Right atrium auricular region (tissue), 2 donors: ENCODE measurements at places on chromosomes 11 and 22.

- DNase-seq = no peak
Observed at GRCh38 chr11:125061281-125061680, 1.8 kb upstream of the SLC37A2 start.

DNA sequence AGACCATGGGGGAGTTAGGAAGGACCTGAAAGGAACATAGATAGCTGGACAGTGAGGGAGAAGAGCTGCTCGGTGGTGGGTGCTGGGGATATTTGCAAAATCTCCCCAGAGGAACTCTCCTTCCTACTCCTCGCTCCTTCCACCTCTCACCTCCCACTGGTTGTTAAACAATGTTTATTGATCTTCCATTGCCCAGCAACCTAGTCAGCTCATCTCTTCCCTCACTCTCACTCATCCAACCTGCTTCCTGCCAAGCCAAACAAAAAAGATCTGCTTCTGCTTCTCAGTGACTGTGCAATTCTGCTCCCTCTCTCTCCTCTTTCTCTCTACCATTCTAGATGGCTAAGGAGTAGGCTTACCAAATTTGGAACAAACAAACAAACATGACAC is 115.0 kb downstream of the SLC1A2 start:
- no peak for DNase-seq

DNA sequence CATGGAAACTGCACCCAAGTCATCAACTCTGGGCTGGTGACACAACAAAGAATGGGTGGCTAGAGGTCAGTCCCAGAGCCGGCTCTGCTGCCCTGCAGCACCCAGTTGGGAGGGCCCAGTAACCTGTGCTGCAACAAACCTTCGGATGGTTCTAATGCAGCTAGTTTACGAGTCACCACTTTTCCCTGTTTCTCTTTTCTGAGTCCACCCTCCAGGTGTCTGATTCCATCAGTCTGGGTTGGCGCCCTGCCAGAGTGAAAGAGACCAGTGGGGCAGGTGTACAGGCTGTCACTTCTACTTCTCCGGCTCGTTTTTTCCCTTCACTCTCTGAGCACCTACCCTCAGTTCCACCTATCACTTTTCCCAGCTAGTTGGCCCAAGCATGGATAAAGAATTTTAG is 572.9 kb downstream of the NTM start:
- no peak for DNase-seq

- DNase-seq = no peak
Observed at GRCh38 chr11:70432065-70432464, 33.7 kb downstream of the CTTN start.

DNA sequence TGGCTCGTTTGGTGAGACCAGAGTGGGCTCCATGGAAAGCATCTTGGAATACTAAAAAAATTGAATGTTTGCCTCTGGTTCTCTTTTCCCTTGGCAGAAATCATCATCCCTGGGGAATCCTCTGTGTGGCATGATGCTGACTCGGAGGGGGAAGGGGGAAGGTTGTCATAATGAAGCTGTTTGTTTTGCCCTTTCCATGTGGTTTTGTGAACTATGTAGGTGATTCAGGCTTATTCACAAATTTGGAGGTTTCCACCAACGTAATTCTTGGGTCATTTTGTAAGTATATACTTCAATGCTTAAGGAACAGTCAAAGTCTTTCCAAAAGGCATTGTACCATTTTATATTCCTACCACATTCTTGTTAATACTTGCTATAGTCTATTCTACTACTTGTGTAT is 754.0 kb upstream of the FAT3 start:
- no peak for DNase-seq

GRCh38 chr11:3669742-3670183 is 1.4 kb downstream of the CHRNA10 start:
- DNase-seq = no peak

GRCh38 chr22:27810609-27811151 is 9.1 kb upstream of the MN1 start:
- peak; percentile 93 for DNase-seq

- no peak for DNase-seq
Observed at GRCh38 chr11:72721689-72722049, 30.5 kb downstream of the ARAP1 start.

DNA sequence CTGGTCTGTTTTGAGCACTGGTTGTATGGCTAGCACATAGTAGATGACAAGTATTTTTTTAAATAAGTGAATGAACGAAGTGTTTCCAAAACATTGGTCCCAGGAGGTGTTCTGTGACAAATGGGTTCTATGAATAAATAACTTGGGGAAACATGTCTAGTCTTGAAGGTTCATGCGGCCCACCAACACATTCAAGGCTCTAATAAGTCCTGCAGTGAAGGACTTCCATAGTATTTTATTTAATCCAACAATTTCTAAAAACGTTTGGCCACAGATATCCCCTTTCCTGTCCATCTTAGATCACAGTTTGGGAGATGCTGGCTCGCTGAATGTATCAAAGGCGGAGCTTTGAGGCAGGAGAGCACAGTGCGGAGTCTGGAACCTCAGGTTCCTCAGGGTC is 22.5 kb downstream of the PARVG start:
- no peak for DNase-seq

DNA sequence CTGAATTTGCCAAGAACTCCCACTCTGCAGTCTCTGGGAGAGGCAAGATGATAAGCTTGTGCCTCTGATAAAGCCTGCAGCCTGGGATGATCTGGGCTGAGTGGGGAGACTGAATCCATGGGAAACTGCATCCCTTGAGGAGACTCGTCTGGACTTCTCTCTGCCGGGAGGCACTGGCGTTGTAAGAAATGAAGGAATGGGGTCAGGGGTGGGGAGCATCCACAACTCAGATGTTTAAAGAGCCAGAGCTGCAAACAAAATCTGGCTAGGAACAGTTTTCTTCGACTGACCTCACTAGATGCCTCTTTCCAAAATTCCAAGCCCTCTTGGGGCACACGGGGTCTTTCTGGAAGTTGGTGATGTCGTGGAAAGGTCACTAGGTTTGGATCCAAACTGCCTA is 64.4 kb downstream of the SPON1 start:
- DNase-seq = no peak

DNA sequence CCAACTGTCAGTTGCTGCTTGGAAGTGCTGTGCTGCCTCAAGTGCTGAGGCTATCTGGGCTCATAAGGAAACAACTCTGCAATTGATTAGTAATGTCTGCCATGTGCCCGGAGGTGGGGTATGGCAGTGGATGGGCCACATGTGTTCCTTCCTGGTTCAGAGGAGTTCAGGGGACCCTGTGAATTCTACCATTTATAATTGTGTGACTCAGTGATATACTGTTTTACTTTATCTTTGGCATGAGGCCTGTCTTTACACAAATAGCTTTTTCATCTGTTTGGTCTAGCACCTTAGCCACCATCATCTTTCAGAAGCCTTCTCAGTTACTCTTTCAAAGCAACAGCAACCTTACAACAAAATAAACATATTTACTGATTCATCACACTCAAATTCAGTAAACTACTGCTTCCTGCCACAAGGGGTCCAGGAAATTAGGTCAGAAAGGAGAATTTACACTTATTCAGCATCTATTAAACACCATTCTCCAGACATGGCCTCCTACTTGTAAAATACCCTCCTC is 20.9 kb downstream of the DKK3 start:
- DNase-seq = no peak

DNA sequence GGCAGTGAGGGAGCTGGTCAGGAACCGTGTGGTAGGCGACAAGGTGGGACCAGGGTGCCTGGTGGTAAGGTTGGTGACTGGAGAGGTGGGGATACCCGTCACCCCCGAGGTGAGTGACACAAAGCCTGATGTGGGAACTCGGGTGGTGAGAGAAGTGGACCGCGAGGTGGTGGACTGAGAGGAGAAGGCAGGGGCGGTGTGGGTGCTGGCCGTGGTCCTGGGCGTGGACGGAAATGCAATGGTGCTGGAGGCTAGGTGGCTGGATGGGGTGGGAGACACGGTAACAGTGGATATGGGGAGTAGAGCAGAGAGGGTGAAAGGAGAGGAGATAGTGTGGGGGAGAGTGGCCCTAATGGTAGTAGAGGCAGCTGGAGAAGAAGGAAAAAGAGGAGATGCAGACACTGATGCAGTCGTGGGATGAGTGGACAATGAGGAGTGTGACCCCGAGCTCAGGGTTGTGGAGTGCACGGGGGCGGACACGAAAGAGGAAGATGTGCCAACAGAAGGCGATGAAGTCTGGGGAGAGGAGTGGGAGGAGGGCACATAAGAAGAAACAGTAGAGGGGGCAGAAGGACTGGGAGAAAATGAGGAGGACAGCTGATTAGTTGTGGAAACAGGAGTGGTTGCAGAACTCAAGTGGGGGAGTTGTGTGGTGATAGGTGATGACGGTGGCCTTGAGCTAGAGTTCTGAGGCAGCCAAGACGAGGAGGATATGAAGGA is 20.5 kb downstream of the MUC6 start:
- DNase-seq = no peak

DNA sequence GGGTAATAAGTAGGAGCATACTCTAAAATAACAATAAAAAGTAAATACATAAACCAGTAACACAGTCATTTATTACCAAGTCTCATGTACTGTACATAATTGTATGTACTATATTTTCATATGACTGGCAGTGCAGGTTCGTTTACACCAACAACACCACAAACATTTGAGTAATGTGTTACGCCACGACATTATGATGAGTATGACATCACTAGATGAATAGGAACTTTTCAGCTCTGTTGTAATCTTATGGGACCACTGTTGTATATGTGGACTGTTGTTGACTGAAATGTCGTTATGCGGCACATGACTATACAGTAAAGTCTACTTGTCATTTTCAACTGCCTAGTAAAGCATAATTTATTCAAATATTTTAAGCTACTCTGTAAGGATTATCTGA is 18.6 kb downstream of the KIF18A start:
- no peak for DNase-seq

- no peak for DNase-seq
Observed at GRCh38 chr22:33328789-33329296, 270.7 kb upstream of the SYN3 start.

DNA sequence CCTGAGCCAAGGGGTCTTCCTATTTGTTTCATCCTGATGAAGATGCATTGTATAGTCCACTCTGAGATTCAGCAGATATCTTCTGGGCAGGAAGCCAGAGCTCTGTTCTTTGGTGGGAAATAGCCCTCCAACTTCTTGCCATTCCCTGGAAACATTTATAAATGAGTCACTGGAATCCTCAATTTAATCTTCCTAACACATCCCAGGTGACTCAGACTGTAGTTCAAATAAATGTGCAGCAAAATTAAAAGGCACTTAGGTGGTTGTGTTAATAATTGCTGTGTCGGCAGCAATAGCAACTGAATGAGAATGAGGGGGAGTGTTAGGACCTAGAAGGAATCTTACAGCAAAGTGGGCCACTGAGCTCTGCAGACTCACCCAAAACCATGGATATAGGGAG is 108.6 kb downstream of the INSC start:
- no peak for DNase-seq

DNA sequence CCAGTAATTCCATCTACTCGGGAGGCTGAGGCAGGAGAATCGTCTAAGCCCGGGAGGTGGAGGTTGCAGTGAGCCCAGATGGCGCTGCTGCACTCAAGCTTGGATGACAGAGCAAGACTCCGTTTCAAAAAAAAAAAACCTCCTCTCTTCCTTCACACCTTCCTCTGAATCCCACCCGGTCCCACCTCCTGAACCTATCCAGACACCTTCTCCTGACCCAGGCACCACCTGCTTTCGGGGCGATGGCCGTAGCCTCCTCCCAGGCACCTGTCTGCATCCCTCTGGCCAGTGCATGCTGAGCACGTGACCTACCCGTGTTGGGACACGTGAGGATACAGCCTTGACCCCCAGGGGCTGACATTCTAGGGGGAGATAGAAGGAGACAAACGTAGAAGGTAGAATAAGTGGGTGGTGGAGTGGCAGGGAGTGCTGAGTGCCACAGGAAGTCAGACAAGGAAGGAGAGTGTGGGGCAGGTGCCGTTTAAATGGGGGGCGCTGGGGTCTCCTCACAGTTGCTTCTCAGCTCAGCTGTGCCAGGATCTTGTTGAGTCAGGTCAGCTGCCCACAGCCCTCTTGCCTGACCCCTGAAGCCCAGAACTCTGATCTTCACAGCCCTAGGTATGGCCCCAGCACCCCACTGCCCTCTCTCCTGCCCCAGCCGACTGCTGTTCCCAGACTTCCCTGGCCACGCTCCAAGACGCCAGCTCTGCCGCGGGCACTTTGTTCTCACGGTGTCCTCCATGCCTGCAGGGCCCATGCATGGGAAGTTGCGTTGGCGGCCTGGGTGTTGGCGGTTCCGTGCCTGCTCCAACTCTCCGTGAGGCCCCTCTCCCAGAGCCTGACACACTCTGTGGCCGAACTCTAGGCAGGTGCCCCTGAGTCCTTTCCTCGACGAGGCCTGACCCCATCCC is 1.2 kb upstream of the MIOX start:
- no peak for DNase-seq

DNA sequence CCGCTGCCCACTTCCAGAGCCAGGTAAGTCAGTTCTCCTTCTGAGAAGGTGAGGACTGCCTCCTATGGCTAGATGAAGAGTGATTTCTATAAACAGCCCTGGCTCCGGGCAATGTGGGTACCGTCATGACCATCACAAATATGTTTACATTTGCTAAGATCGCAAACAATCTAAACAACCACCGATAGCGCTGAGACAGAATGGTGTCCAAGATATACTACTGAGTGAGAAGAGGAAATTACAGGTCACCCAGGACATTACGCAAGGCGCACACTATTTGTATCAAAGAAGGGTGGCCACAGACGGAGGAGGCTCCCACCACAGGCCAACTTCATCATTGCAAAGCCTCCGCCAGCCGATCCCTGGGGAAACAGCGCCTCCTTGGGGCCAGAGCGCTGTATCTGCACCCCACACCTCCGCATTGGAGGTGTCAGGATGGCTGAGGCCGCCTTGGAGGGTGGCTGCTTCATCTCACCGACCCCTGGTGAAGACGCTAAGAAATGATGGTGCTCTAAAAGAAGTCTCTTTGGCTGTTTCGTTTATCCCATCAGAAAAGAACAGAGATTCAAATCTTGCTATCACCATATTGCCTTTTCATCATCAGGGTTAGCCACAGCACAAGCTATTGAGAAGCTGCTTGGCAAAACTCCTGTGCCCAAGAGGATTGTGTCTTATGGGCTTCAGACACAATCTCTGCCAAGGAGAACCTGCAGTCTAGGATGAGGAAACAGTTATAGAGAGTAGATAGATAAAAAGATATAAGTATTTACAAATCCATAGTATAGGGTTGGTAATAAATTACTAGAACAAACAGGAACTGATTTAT is 12.3 kb upstream of the ASRGL1 start:
- no peak for DNase-seq

- peak; percentile 82 for DNase-seq
Observed at GRCh38 chr11:75639762-75640181, 29.1 kb downstream of the MAP6 start.

- DNase-seq = no peak
Observed at GRCh38 chr11:63639199-63639832, 25.1 kb upstream of the PLAAT3 start.

GRCh38 chr11:120217941-120218694 is 7.3 kb downstream of the OAF start:
- DNase-seq = no peak

GRCh38 chr22:38068641-38069371 is 11.6 kb downstream of the PICK1 start:
- no peak for DNase-seq
